Activated CD8-positive, alpha-beta memory T cell treated with anti-CD3 and anti-CD28 coated beads for 1 hour (primary cell): ENCODE measurements at places on chromosomes 1 and 21.

- DNase-seq, result no peak
Observed at GRCh38 chr1:243216741-243217140, 38.3 kb downstream of the CEP170 start.

GRCh38 chr1:115159958-115160357 is 70.7 kb upstream of the TSPAN2 start:
- no peak for DNase-seq

- no peak for DNase-seq
Observed at GRCh38 chr21:33687634-33688033, 45.3 kb downstream of the ITSN1 start.

- DNase-seq, result no peak
Observed at GRCh38 chr1:185091480-185091879, 46.1 kb downstream of the RNF2 start.

GRCh38 chr1:43153443-43153842 is 18.6 kb downstream of the EBNA1BP2 start:
- DNase-seq, result no peak

- no peak for DNase-seq
Observed at GRCh38 chr1:101005871-101006270, 19.7 kb downstream of the DPH5 start.

GRCh38 chr1:73009311-73009710 is 727.0 kb upstream of the NEGR1 start:
- DNase-seq, result no peak

- DNase-seq, result no peak
Observed at GRCh38 chr1:197725044-197725443, 50.2 kb downstream of the DENND1B start.

- DNase-seq, result no peak
Observed at GRCh38 chr1:227939791-227940771, 7.7 kb downstream of the WNT9A start.
